ENCODE measurements at places on chromosomes 1 and 21. TPM values are rescaled to one million over a fixed set of nuclear protein-coding genes. Genes with fewer than 3 reads are reported as not detected.

DNA sequence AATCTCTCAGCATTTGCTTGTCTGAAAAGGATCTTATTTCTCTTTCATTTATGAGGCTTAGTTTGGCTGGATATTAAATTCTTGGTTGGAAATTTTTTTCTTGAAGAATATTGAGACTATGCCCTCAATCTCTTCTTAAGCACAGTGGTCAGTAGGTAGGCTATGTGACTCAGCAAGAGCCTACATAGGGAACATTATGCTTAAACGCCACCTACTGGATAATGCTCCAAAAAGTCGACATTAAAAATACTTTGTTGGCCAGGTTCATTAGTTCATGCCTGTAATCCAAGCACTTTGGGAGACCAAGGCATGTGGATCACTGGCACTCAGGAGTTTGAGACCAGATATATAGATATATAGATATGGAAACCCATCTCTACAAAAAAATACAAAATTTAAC lies 678.0 kb upstream of the USP24 start:
- DNase-seq: no peak

DNA sequence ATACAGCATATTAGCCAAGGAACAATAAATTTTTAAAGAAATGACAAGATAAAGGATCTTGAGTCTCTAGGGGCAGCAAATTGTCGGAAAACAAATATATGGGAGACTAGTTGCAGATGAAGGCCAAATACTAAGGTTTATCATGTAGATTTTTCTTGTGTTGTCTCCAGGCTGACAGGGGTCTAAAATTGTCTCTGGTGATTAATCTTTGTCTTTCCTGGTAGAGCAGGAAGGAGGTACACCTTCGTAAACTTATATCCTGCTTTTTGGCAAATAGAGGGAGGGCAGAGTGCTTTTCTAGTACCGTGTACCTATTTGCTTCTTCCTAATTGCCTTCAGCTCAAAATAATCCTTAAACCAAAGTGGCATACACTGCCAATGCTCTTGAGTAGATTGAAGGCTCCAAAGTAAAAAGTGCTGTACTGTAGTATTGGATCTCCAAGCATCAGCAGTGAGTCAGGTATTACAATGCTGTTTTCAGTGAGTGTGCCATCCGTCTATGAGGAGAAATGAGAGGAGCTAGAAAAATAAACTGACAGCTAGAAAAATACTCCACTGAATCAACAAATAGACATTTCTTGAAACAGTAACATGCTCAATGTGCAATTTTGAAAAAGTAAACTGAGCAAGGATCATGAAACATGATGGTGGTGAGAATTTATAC lies 1.8 kb upstream of the LEPR start:
- DNase-seq: no peak

GRCh38 chr21:43322805-43323204 lies 104.1 kb downstream of the SIK1 start:
- DNase-seq: no peak

DNA sequence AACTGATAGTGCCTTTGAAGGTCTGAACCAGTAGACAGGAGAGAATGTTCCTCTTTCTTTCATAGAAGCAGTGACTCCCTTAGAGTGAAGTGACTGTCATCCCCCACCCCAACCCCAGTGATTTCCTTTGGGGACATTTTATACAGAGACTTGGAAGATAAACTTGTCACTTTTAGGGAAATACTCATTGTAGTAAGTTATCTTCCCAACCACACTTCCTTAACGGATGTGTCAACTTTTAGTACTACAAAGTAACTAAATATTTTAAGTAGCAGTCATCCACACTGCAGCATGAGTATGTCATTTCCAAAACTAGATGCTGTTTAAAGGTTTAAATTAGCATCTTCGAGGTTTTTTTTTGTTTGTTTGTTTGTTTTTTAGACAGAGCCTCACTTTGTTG lies 13.7 kb downstream of the LRRC8B start:
- DNase-seq: no peak

- no peak for DNase-seq
These were observed 27.8 kb upstream of the FMO4 start for GRCh38 chr1:171286032-171286705.

- DNase-seq: no peak
These were observed 443.0 kb downstream of the SIPA1L2 start for GRCh38 chr1:232186931-232187330.

GRCh38 chr21:36992671-36993070 lies 13.8 kb upstream of the RIPPLY3 start:
- DNase-seq: no peak

DNA sequence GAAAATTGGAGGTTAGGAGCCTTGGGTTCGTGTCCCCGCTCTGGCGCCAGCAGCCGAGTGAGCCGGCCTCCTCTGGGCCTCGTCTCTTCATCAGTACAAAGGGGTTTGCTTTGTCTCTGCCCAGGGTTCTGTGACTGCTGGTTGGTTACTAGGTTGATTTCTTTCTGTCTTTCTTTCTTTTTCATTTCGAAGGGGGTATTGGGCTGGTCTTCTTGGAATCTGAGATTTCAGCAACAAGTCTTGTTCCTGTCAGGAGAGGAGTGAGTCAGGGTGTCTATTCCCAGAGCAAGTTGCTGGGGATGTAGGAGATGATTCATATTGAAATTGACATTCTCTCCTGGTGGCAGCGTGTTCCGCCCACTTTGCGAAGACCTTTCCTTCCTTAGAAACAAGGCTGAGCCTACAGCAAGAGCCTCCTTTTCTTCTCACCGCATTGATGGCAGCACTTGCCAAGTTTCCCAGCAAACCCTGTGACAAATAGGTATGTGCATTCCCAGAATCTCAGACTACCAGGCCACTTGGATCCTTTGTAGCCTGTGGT lies 79.2 kb downstream of the MAN1C1 start:
- no peak for DNase-seq

GRCh38 chr1:226690460-226690982 lies 48.6 kb downstream of the ITPKB start:
- no peak for DNase-seq

DNA sequence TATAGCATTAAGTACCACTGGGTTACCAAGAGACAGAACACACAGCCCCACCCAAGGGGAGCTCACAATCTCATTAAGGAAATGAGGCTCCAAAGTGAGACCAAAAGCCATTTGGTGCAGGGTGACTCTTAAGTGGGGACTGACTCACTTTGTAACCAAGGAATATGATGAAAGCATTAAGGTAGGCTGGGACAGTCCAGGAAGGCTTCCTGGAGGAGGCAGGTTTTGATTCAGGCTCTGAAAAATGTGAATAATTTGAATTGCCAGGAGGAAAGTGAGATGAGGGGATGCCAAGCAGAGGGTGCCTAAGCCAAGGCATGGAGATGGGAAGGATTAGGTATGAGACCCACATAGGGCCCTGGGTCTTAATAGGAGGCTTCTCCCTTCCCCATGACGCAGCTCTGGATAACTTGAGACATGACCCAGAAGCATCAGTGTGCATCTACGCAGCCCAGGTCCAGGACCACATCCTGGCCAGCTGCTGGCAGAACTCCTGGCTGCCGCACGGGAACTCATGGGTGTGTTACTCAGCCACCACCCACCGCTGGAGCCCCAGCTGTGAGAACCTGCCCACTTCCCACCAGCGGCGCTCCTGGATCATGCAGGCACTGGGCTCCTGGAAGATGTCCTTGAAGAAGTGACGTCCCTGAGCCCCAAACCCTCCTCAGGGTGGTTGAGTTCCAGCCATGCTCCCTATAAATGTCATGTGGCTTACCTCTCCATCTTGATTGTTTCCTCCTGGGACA lies 5.9 kb upstream of the TTC4 start:
- no peak for DNase-seq

DNA sequence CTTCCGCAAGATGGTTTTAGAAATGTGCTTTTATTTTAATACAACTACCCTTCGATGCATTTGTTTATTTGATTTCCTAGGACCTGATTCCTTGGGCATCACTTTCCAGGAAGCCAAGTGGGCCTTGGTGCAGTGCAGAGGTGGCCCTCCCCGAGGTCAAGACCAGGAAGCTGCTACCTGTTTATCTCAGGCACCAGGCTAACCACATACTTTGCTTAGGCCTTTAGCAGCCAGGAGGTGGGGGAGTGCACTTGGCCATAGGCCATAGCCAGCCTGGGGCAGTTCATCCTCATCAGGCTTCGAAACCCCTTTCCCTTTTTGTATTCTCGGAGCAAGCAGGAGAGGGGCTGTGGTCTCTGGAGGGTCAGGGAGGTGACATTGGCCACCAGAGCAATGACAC lies 45.4 kb downstream of the SMYD2 start:
- DNase-seq: no peak

GRCh38 chr1:8687039-8687438 lies 130.4 kb downstream of the RERE start:
- no peak for DNase-seq

DNA sequence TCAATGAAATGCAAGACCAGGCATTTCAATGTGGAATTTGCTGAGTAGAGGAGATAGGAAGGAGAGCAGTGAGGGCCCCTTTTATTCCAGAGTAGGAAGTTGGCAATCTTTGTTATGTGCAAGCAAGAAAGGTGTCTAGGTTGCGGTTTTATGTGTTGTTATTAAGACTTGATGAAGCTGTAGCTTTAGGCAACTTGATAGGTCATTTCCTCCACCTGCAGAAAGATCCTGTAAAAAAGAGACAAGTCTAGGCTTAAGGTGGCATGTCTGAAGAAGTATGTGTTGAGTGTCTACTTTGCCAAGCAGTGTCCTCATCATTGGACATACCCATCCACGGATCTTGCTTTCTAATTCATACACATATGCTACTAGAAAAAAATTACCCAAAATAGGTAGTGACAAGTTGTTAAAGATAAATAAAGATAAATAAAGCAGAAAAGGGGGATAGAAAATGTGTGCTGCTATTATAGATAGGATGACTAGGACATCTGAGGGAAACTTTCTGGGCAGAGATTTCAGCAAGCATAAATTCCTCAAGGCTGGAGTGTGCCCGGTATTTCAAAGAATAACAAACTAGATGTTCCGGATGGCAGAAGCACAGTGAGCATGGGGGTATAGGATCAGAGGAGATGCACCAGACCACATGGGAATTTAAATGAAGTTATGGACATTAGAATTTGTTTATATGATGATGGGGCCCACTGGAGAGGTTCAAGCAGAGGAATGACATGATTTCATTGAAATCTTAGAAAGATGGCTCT lies 335.0 kb downstream of the TGFB2 start:
- DNase-seq: no peak

- DNase-seq: no peak
These were observed 6.0 kb downstream of the COL24A1 start for GRCh38 chr1:86150553-86151055.

DNA sequence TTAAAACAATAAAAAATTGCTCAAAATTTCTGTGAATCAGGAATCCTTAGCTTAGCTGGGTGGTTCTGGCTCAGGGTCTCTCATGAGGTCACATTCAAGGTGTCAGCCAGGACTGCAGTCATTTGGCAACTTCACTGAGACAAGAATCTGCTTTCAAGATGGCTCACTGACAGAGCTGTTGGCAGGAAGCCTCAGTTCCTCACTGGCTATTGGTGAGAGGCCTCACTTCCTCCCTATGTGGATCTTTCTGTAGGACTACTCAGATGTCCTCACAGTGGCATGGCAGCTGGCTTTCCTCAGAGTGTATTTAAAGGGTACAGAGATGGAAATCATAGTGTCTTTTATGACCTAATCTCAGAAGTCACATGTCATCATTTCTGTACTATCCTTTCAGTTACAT lies 785.7 kb downstream of the ADGRL2 start:
- DNase-seq: no peak

DNA sequence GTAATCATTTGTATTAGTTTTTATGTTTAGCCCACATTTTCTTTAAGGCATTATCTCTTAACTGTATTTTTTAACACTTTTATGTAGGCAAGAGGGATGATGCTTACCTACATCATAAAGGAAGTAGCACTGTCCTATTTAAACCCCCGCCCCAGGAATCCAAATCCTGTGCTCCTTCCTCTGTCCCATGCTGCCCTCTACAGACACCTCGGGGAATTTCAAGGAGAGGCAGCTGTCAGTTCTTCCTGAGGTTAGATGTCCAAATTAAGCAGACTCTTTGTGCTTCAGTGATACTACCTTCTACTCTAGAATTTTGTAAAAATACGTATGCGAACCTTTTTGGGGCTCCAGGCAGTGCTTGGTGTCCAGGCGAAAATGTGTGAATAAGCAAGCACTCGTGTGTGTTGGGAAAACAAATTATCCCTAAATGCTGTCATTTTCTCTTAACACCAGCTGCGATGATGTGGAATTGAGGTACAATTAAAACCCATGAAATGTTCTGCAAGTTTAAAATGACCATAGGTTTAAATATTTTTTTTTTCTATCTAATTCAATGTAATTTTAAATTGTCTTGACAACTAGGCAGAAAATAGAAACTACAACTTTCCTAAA lies 19.2 kb downstream of the CRCT1 start:
- DNase-seq: no peak

- no peak for DNase-seq
These were observed 22.2 kb downstream of the SLC25A33 start for GRCh38 chr1:9561429-9561828.

DNA sequence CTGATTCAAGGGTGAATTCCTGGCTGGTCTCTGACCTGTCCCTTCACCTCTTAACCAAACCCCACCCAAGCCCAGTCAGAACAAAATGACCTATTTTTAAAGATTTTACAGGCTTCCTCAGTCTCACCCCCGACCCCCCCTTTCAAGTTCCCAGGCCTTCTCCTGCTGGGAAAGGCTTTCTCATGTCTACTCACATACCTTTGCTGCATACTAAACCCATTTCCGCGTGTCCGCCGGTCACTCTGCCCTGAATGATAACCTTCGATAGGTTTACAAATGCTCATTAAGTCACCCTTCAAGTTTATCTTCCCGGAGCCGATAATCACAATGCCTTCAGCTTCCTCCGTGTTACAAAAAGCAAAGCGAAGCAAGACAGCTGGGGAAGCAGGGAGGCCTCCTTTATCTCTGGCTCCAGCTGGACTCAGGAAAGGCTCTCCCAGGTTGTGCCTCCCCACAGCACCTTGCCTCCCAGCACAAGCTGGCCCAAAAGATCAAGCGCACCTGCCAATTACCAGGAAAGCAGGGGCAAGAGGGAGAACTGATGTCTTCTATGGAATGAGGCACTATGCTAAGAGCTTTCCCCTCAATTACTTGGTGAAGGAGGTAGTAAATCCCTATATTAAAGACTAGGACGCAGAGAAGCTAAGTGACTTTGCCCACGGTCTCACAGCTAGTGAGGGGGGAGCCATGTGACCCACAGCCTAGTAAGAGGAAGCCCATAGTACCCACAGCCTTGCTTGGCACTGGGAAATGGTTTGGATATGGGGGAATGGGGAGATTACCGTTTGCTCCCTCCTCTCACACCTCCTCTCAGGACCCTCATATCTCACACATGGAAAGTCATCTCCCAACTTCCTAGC lies 15.9 kb downstream of the SMIM12 start:
- no peak for DNase-seq

Gene TRAF3IP3
- 3.6 TPM for total RNA-seq

Gene KCNH1
- total RNA-seq: 1.3 TPM

Gene PTGFRN
- 10.6 TPM for total RNA-seq

Gene CYP4A11
- total RNA-seq: 4.6 TPM

Gene TSPAN2
- total RNA-seq: 2.6 TPM

Gene REG4
- total RNA-seq: not detected

Gene BMP8B
- total RNA-seq: 0.59 TPM

Gene MYCL
- total RNA-seq: 0.98 TPM

Gene LIPI
- total RNA-seq: not detected

Measured in breast epithelium (tissue), 4 donors.